Renal cortical epithelial cell (primary cell): ENCODE measurements at places on chromosomes 13 and 19. TPM values are rescaled to one million over a fixed set of nuclear protein-coding genes. Genes with fewer than 3 reads are reported as not detected.

- peak; percentile 78 for DNase-seq
Measured at GRCh38 chr19:2962018-2962670, 15.2 kb upstream of the TLE6 start.

GRCh38 chr13:33721724-33722123, 96.2 kb upstream of the RFC3 start:
- DNase-seq, result no peak

The GPR12 gene
- total RNA-seq, result not detected in 2 replicates

The ZNF563 gene
- 5.4 and 12.8 TPM in 2 replicates for total RNA-seq

- DNase-seq, result peak; percentile 66
Measured at GRCh38 chr13:62320129-62321108, 904.8 kb upstream of the PCDH20 start.

The ZNF730 gene
- 1.1 and 1.9 TPM in 2 replicates for total RNA-seq
